Activated CD4-positive, alpha-beta T cell treated with anti-CD3 and anti-CD28 coated beads, Interleukin-2, amount 10 ng/mL, durations not matched to agents 7 days and 5 days (primary cell): ENCODE measurements at places on chromosomes 12 and 14.

DNA sequence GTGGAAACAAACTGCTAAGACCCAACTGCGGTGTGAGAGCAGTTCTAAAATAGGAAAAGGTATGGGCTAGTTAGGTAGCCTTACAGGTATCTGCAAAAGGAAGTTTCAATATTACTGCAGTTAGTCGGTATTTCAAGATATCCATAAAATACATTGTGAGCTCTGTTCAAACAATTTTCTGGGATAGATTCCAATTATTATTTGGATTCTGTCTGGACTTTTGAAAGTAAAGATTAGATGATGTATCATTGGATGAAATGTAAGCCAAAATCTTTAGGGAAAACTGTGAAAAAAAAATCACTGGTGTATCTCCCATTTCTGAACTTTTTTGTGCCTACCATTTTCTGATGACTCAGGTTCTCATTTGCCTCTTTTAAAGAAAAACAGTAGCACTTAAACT is 621.6 kb downstream of the CCER1 start:
- DNase-seq = no peak

GRCh38 chr12:29534935-29535334 is 37.4 kb upstream of the OVCH1 start:
- no peak for DNase-seq

- DNase-seq = no peak
Observed at GRCh38 chr12:33438851-33439586, 600 bp downstream of the SYT10 start.

DNA sequence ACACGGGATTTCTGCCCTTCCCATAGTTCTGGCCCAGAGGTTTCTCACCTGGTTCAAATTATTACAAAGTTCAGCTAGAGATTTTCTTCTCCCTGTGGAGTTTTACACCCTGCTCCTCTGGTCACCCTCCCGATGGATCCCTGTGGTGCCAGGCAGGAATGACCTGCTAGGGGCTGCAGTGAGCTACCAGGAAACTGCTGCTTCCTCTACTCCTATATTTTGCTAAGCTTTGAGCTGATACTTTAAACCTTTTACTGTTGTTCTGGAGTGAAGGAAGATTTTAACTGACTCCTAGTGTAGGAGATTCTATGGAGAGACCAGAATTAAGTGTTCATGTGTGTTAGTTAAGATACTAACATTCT is 30.4 kb upstream of the LRIG3 start:
- no peak for DNase-seq
